MG63 (cell line): ENCODE measurements at places on chromosomes 12 and 14. TPM values are rescaled to one million over a fixed set of nuclear protein-coding genes. Genes with fewer than 3 reads are reported as not detected.

Gene TAMALIN
- total RNA-seq, result 1.4 and 2.0 TPM in 2 replicates

- no peak for DNase-seq
These were observed 250.4 kb downstream of the TMTC2 start for GRCh38 chr12:82937151-82937550.

DNA sequence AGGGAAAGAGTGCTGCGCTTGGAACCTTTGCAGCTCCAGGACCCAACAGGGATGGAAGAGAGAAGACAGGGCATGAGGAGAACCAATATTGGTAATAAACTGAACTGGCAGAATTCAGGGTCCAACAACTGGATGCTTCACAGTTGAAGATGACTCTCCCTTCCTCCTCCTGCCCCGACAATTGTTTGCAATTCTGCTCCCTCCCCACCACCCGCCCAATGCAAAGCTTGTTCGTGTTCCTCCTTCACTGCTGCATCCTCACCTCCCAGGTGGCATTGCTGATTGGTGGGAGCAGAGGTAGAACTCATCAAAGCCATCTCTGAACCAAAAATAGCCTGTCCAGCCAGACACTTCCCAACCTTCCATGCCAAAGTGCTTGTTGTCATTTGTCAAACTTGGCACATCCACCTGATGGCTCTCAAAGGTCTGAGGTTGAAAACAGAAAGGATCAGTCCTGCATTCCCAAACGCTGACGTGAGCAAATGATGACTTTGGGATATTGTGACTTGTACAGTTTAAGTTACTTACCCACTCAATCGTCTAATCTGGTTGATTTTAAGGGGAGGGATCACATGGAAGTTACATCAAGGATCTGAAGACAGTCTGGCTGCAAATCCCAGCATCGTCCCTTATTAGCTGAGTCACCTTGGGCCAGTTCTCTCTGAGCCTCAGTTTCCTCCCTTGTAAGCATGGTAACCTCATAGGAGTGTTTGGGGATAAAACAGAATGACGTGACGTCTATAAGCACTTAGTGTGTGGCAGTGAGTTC lies 242.6 kb upstream of the CRY1 start:
- DNase-seq, result no peak

DNA sequence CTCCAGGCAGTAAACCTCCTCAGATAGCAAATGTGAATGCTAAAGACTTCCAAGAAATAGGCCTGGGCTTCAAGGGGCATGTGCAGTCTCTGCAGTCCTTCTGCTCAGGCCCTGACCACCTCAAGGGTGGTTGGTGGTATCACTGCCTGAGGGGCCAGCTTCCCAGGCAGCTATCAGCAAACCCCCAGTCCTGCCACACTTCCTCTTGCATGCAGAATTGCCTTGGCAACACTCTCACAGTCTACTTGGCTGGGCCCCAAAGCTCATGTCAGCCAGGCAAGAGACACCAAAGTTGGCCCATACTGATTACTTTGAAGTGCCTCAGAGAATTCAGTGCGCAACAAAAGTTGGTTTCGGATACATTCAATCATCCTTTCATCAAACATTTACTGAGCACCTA lies 3.5 kb upstream of the ASB8 start:
- DNase-seq, result peak; percentile 16

- no peak for DNase-seq
These were observed 53.5 kb downstream of the SUDS3 start for GRCh38 chr12:118429688-118430383.

Gene CLEC4A
- total RNA-seq, result not detected in 2 replicates

DNA sequence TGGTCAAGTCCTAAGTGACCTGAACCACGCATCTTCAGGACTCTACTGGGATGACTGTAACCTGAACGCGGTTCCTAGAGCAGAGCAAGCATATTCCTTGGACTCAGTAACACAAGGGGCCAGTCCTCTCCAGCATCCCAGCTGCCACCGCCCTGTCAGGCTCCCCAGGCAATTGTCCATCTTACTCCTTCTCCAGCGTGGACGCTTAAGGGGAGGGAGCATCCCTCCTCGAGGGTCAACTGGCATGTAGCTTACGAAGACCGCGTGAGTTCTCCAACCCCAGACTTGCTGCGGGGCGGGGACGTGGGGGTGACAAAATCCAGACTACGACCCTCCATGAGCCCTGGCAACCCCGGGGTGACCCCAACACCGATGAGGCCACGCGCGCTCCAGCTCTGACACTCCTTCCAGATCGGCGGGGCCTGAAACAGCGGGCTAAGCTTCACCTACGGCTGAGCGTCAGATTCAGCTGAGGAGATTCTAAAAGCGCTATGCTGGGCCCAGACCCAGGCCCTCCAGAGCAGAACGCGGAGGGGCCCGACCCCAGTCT lies 846 bp upstream of the MTHFD1 start:
- DNase-seq, result peak; percentile 38
